ENCODE measurements at places on chromosomes 1 and 21.
A peak's percentile ranks its signal among the peaks of the same experiment; 100 is the strongest.

GRCh38 chr1:157925419-157926166 lies 67.9 kb upstream of the KIRREL1 start:
- no peak for DNase-seq

GRCh38 chr1:168504064-168504837 lies 39.5 kb downstream of the XCL2 start:
- peak; percentile 43 for DNase-seq

DNA sequence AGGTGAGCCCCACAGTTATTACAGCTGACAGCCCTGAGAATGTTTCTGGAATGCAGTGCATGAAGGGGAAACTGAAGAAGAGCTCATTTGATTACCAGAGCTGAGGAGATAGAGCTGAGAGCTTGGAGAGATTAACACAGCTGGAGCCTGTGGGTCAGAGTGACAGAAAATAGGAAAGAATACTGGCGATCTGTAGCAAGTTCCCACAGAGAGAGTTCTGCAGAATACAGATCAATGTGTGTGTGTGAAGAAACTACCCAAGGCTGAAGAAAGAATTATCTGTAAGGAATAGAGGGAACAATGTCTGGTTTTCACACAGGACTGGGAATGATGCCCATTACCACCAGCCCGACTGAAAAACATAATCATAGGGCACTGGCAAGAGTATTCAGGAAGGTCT lies 103.6 kb upstream of the SNX7 start:
- no peak for DNase-seq

GRCh38 chr1:70627910-70628309 lies 216.8 kb downstream of the CTH start:
- DNase-seq, result no peak

DNA sequence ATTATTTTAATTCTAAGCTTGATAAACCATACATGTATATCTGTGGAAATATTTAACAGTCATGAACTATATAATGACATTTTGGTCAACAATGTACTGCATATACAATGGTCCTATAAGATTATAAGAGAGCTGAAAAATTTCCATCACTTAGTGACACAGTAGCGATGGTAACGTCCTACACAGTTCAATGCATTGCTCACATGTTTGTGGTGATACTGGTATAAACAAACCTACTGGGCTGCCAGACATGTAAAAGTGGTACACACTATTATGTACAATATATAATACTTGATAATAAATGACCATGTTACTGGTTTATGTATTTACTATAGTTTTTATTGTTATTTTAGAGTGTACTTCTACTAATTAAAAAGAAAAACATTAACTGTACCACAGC lies 841.9 kb downstream of the LTN1 start:
- no peak for DNase-seq

DNA sequence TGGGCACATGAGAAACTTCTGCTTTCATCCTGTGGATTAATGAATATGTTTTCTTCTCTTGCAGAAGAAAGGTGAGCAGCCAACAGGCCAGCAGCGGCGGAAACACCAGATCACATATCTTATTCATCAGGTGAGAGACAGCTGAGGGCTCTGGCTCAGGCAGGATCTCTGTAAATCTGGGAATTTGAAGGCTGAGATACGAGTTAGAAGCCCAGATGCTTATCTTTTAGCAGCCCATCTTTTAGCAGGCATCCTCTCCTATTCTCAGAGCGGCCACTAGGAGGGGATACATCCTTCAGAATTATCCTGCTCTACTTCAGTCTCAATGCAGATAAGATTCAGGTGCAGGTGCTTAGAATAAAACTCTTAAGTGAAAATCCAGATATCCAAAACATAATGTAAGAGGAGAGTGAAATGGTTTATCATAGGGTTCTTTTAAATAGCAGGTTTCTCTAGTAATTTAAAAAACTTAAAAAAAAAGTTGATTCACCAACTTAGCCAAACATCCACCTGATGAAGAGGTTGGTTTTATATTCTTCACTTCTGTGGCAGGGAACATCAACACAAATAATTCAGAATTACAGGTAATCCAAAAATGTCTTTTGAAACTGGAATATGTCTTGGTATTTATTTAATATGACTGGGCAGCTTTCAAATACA lies 19.3 kb downstream of the SH2D2A start:
- peak; percentile 70 for DNase-seq

DNA sequence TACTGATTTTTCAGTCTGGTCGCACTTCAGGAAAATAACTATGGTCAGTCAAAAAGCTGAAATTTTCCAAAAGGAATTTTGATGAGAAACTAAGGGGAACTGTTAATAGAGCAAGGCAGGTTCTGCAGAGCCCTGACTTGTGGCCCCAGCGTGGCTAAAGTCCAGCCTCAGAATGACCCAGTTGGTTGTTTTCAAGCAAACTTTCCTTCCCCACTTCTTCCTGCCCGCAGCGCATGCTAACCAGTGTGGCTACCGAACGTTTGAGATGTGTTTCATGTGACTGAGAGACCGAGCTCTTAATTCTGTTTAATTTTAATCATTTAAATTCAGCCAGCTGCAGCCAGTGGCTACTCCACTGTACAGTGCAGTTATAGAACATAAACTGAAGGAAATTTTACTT lies 6.2 kb upstream of the IL10RB start:
- no peak for DNase-seq

DNA sequence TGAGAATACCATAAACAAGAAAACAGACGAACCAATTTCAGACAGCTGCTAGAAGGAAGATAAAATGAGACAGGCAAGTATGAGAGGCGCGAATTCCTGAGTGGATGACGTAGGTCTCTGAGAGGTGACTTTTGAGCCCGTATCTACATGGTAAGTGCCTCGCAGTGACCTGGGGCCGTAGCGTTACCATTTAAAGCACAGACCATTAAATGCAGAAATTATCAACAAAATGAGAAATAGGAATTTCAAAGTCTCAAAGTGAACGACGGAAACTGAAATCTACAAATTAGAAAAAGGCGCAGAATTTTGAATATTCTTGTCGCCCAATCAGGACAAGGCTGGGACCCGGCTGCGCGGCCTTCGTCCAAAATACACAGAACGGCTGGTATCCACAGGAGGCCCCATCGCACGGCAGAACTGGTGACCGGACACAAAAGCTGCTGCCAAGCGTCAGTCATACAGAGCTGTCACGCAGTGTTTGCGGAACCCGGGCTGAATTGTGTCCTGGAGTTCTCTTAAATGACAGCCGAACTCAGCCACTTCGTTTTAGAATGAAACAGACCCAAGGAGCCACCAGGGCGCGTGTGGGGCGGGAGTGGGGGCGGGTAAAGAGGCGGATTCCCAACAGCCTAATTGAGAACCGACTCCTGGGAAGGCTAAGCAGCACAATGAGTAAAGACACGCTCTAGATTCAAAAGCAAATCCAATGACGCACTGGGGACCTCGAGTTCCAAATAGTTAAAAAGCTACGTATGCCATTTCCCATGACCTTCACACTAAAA lies 13.8 kb upstream of the BOLA1 start:
- DNase-seq, result peak; percentile 83

- DNase-seq, result no peak
Observed at GRCh38 chr1:43913051-43913501, 20.5 kb upstream of the ARTN start.

DNA sequence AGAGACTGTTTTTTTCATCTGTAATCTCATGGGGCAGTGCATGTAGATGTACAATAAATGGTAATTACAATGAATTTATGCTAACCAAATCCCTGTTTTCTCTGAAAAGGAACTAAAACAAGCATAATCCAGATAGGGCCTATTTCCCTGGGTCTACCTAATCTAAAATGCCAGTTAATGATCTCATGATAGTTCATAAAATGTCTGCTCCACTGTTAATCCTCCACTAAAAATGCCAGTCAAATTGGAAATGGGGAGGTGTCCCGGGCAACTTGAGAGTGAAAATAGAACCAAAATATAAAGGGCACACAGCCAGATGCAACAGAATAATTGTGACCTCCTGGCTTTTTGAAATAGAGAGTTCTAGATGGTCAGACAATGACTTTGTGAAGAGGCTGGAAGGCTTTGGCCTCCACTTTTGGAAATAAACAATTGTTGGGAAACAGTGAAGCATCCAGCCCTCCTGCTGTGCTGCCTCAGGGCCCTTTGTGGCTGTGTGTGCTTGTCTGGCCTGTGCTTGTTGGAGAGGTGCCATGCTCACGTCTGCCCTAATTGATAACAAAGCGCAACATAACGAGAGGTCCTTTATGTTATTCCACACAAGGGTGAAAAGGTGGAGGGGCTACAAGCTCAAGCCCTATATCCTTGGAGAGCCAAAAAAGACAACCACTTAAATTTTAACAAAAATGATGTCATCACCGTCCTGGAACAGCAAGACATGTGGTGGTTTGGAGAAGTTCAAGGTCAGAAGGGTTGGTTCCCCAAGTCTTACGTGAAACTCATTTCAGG lies 97.7 kb downstream of the ATP5PO start:
- no peak for DNase-seq

GRCh38 chr1:199733125-199733524 lies 294.4 kb upstream of the NR5A2 start:
- no peak for DNase-seq

DNA sequence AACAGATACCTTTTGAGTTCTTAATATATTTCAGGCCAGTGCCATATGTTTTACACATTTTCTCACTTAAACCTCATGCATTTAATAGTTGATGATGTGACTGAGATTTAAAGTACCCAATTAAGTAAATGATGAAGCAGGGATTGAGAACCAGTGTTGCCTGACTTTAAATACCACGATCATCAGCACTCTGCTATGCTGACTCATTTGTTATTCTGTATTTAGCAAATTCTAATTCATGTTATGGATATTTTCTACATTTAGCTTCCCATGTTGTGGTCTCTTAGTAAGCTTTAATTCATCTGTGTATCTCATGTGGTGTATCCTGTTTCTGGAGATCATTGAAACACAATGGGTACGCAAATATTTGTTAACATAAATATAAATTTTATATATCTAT lies 363.0 kb downstream of the PTBP2 start:
- DNase-seq, result no peak

GRCh38 chr21:34537838-34538237 lies 25.8 kb upstream of the KCNE1 start:
- no peak for DNase-seq

- DNase-seq, result no peak
Observed at GRCh38 chr1:57112148-57112547, 146.3 kb upstream of the C8B start.

GRCh38 chr1:110319332-110320167 lies 19.6 kb upstream of the RBM15 start:
- no peak for DNase-seq

DNA sequence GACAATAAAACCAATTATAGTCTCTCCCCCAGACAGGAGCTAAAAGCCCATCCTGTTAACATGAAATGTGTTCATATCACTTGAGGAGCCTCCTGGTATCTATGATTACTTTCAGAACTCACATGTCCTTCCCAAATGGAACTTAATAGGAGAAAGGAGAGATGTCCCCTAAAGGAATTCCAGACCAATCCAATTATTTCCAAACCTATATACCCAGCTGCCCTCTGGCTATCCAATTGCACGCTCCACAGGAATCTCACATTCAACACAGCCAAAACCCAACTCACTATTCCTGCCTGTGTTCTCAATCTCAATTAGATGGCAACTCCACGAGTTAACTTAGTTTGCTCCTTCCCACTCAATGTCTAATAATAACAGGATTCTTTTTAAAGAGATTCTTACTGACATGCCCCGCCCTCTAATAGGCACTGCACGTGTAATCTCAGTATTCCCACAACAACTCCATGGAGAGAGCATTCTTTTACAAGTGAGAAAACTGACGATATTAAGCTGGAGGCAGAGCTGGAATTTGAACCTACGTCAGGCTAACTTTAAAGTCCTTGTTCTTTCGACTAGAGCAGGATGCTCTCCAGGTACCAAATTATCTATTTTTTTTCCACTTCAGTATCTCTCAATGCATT lies 59.1 kb upstream of the SEC16B start:
- no peak for DNase-seq

DNA sequence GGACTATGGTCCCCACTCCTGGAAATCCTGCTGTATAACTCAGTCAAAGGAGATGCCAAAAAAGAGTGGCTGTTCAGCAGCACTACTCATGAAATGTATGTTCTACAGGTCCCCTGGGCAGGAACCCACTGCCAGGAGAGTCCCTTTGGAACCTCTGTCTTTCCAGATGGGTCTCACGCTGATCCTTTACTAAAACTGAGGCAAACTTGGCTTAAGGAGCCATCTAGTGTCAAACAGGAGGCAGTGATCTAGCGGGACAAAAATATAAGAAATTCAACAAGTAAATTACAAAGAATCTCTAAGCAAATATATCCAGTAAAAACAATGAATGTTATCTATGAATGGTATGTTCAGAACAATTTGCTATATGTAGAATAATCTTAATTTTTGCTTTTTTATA lies 80.5 kb upstream of the PRMT6 start:
- no peak for DNase-seq

- DNase-seq, result no peak
Observed at GRCh38 chr21:27534206-27534605, 567.3 kb upstream of the ADAMTS5 start.

DNA sequence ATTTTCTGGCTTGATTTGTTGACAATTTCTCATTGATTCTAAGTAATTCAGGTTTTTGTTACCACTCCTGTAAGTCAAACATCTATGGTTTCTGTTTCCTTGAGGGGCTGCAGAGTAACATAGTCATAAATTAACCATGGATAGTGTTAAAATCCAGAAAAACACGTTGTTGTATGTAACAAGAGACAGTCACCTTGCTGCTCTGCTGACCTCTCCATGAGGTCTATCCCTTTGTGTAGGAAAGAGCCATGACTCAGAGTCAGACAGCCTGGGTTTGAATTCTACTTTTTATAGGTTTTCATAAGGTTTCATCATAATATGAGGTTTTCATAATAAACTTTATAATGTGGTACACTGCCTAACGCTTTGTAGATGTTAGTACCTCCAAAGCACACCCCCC lies 27.6 kb upstream of the NBL1 start:
- no peak for DNase-seq

DNA sequence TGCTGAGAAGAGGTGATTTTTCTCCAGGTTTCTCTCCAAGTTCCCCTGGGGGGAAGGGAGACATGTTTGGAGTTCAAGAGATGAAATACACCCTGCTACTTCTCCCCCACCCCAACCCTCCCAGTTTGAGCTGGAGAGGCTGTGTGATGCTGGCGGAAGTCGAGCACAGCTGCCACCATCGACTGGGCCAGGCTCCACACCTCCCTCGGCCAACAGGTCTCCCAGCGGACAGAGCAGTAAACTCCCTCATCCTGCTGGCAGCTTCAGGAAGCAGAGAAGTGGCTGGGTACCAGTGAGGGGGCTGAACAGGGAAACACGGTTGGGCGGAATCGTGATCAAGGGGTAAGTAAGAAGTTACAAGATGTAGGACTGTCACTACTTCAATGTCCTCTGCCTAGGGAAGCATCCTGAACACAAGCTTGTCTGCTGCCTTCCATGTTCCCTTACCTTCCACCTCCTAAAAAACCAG lies 6.6 kb upstream of the NHLH1 start:
- no peak for DNase-seq

DNA sequence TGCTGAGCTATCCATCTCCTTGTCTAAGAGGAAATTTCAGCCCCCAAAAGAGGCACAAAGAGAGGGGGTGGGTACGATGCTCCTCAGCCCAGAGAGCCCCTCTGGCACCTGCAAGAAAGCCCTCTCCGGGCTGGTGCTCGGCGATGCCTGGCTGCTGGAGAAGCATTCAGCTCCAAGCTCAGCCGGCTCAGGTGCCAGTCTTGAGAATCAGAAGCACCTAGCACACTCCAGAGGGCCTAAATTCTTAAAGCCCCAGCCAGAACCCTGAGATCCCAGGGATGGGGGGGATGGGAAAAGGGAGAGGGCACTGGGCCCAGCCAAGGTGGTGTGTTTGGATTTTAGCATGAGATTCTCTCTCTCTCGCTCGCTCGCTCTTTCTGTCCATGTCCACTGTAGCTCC lies 2.9 kb downstream of the GRIK3 start:
- no peak for DNase-seq

- DNase-seq, result no peak
Observed at GRCh38 chr1:215526846-215527151, 40.3 kb upstream of the KCTD3 start.
